NCI-H1436 (cell line): ENCODE measurements at places on chromosomes 16 and 17.

DNA sequence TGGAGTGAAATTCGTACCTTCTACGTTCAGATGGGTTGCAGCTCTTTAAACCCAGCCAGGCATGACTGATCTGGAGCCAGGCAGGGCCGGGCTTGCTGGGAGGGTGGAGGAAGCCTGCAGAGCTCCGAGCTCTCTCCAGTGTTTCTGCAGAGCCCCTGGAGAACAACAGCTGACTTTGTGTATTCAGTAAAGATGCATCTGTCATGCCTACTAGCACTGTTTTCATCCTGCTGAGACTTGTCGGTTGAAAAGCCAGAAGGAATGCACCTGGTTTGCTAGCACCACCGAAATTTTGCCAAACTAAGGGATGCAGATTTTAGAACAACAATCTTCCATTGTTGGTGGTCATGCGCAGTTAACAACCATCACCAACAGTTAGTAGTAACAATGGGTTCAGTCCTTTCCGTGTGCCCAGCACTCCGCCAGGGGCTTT is 22.4 kb upstream of the SCNN1B start:
- peak; percentile 45 for DNase-seq

DNA sequence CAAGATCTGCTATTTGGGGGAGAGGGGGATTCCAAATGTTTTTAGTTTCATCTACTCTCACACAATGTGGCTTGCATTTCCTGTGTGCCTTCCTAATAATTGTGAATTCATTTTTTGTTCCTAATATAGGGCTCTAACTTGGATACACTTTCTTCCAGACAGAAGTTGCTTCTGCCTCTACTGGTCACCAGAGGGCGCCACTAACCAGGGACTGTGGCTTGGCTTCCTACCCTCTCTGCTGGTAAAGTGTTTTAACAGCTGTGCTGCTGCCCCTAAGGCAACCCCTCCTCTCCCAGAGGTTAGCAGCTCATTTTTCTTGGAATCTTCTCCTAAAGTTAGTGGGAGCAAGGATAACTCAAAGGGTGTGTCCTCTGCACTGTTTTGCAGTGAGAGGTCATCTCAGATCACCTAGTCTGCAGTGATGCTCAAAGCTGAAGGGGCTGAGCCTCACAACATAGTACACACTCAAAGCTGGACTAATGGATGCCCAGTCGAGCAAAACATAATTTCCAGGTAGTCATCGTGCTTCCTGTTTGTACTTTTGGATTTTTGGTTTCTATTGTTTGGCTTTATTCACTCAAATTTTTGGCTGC is 5.0 kb upstream of the PRSS54 start:
- DNase-seq, result no peak

DNA sequence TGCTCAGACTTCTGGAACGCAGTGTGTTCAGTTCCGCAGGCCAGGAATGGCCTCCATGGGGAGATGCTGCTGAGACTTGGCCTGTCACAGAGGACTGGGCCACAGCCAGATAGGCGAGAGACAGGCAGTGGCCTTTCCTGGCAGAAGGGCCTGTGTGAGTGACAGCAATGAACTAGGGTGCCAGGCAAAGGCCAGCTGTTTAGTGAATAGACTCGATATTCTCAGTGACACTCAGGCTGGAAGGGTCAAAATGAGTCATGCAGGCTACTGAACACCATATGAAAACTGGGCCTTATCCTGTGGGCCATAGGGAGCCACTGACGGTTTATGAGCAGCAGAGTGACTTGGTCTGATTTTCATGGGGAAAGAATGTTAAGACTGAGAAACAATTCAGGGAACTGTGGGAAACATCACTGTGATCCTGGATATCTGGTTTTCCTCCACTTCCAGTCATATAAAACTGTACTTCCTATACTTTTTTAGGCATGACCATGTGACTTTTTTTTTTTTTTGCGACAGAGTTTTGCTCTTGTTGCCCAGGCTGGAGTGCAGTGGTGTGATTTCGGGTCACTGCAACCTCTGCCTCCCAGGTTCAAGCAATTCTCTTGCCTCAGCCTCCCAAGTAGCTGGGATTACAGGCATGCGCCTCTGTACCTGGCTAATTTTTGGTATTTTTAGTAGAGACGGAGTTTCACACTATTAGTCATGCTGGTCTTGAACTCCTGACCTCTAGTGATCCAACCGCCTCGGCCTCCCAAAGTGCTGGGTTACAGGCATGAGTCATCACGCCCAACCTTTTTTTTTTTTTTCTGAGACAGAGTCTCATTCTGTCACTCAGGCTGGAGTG is 5.2 kb upstream of the NUBP1 start:
- no peak for DNase-seq

- DNase-seq, result no peak
These were observed 60.5 kb downstream of the TRIM37 start for GRCh38 chr17:59046192-59046591.

GRCh38 chr16:84442416-84443145 is 61.9 kb downstream of the MEAK7 start:
- no peak for DNase-seq

DNA sequence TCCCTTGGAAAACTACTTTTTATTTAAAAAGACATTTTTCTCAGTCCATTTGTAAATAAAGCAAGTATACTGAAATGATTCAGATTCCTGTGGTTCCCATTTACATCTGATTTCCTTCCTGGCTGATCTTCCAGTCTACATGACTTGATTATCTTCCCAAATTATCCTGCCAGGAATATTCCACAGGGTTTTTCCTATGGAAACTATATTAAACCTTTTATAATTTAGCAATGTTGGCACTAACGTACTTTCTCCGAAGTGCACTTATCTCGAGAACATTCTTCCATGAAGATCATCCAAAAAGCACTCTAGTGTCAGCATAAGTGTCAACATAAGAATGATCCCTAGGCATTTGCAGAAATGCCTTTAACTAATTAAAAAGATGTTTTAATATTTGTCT is 347.7 kb upstream of the KIF2B start:
- DNase-seq, result no peak

GRCh38 chr16:28168991-28169554 is 42.7 kb downstream of the XPO6 start:
- no peak for DNase-seq

DNA sequence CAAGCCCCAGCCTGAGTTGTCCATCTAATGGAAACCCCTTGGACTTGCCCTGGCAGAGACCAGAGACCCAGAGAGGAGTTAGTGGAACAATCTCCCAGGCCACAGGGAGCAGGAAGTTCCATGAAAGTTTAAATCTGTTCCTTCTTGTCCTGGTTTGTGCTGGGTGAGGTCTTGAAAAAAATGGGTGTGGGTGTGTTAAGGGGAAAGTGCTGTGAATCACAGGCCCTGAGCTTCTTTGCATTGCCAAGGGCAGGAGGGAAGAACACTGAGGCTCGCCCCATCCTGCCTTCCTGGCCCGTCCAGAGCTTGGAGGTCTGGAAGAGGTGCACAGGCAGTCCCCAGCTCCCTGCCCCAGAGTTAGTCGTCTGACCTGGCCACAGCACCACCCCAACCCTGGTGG is 2.3 kb downstream of the ADORA2B start:
- no peak for DNase-seq

DNA sequence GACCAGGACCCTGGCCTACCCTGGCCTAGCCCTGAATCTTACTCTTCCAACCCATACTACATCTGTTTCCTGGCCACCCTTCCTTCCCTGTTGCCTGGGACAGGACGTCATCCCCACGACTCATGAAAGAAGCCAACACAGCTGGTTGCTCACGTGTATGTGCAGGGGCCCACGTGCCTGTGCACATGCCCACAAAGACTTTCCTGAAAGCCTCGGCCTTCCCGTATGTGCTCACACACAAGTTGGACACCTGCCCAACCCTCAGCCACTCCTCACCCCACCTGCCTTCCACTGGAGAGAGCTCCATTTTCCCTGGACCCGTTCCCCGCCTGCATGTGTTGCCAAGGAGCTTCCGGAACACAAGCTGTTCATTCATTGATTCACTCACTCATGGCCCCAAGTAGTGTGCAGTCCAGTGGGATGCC is 7.0 kb downstream of the PLXDC1 start:
- DNase-seq, result no peak

DNA sequence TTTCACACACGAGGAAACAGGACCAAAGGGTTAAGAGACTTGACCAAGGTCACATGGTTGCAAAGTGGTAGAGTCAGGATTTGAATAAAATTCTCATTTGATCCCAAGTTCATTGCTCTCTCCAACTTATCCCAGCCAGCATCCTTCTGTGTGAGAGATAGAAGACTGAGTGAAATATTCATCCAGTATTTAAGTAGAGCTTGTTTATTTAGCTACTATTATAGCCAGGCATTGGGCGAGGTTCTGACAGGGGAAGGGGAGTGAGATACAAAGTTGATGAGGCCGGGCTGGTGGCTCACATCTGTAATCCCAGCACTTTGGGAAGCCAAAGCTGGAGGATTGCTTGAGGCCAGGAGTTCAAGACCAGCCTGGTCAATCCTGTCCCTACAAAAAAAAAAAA is 4.4 kb downstream of the ITGAL start:
- DNase-seq, result no peak

DNA sequence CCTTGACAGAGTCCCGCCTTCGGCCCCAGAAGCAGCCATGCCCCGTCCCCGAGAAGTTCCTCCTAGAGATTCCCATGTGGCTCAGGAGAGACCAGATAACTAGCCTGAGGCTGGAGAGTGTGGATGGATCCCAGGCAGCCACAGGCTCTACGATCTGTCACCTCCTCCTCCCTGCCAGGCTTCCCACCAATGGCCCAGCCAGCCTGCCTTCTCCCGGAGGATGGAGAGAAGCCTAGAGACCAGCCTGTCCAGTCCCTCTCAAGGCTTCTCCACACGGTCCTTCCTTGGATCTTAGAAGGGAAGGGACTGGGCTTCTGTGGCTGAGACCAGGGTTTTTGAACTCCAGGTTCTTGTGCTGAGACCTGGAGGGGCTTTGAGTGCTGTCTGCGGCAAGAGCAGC is 1.6 kb upstream of the SMTNL2 start:
- DNase-seq, result no peak

DNA sequence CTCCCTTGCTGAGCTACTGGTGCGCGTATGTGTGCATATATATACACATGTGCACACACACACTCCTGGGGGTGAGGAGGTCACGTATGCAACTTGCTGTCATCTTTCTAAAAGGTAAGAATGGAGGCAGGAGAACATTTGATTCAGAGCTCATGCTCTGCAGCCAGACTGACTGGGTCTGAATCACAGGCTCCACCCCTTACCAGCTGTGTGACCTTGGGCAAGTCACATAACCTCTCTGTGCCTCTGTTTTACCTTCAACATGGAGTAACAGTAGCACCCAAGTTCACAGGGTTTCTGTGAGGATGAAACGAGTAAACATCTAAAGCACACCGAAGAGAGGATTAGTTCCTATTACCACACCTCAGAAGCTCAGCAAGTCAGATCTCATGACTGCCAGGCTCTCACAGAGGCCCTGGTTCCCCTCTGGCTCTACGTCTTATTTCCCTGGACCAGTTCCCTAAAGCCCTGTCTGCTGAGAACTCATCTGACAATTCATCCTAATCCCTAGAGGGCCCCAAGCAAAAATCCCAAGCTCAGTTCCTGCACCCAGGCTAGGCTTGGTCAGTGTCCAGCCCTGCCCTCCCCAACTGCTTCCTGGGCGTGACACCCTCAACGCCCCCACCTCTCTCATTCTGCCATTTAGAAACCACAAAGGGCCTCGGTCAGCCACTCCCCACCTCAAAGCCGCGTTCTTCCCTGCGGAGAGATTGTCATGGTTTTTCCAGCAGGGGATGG is 28.7 kb downstream of the ABR start:
- DNase-seq, result no peak

DNA sequence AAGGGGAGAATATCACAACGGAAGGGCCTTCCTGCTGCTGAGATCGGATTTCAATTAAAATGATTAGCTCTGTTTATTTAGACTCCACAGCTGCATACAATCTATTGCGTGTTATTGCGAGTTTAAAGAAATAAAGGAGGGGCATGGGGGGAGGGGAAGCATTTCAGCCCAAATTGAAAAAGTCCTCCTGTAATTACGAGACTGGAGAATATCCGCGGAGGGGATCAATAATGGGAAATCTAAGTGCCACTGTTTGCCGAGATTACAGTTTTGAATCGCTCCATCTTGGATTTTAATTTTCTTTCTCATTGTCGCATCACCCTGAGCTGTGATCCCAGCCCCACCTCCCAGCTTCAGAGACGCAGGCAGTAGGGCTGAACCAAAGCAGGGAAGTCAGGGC is 15.7 kb upstream of the RPL38 start:
- peak; percentile 71 for DNase-seq

DNA sequence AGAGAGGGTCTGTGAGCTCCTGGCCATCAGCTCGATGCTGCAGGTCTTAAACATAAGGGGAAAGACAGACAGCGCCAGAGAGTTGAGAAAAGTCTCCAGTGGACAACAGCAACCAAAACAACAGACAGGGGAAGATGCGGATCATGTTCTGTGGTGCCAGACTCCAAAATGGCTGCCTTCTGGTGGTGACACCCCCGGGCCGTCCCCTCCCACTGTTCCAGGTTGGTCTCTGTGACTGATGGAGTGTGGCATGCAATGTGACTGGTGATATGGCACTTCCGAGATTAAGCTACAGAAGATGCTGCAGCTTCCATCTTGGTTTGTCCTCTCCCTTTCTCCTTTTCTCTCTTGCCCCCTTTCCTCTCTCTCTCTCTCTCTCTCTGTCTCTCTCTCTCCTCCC is 40.4 kb upstream of the RBFOX3 start:
- no peak for DNase-seq

DNA sequence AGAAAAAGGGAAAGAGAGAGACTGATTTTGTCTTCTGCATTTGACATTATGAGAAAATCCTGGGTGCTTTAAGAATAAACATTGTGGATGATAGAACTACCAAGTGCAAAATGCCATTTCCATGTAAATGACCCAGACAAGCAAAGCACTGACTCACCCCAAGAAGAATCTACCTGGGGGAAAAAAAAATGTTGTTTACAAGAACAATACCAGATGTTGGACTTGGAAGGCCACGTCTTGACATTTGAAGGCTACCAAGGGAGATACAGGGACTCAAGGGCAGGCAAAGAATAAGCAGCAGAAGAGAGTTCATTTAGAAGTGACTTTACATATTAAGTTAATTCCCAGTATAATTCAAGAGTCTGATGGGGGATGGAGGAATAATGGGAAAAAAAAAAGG is 125.3 kb downstream of the TMEM114 start:
- no peak for DNase-seq

- DNase-seq, result no peak
These were observed 1.9 kb upstream of the SNAI3 start for GRCh38 chr16:88688013-88688778.

- no peak for DNase-seq
These were observed 22.1 kb downstream of the NME2 start for GRCh38 chr17:51188271-51188833.

- no peak for DNase-seq
These were observed 129.7 kb downstream of the KCNJ2 start for GRCh38 chr17:70298929-70299531.

DNA sequence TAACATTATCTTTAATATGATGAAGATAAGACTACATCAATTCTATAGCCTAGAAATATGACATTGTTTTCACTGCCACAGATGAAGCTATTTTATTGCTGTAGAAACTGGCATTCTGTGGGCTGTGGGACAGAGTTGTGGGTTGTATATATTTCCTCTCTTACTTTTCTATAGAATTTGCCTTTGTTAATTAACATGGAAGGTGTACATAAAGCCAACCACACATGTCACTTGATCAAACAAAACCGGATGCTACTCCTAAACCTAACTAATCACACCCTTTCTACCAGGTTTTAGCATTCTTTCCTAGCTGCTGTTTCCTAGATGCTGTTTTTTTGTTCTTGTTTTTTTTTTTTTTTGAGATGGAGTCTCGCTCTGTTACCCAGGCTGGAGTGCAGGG is 81.2 kb upstream of the ATP2A3 start:
- DNase-seq, result no peak

- no peak for DNase-seq
These were observed 4.1 kb downstream of the PAM16 start for GRCh38 chr16:4347010-4347409.
